AG09309 (cell line): ENCODE measurements at places on chromosomes 7 and 10.

DNA sequence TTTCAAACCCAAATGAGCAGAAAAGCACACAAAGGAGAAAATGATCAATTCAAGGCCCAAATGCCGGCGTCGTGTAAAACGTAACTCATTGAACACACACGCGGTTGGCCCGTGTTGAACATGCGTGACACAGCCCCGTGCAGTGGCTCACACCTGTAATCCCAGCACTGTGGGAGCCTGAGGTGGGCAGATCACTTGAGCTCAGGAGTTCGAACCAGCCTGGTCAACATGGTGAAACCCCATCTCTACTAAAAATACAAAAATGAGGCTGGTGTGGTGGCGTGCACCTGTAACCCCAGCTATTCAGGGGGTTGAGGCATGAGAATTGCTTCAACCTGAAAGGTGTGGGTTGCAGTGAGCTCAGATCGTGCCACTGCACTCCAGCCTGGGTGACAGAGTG is 156.7 kb upstream of the KLF6 start:
- DNase-seq, result no peak

- no peak for DNase-seq
Observed at GRCh38 chr10:106401161-106401560, 763.3 kb downstream of the SORCS1 start.

- DNase-seq, result no peak
Observed at GRCh38 chr7:69728304-69728703, 130.0 kb downstream of the AUTS2 start.

- DNase-seq, result no peak
Observed at GRCh38 chr10:12822893-12823170, 178.7 kb downstream of the CCDC3 start.

DNA sequence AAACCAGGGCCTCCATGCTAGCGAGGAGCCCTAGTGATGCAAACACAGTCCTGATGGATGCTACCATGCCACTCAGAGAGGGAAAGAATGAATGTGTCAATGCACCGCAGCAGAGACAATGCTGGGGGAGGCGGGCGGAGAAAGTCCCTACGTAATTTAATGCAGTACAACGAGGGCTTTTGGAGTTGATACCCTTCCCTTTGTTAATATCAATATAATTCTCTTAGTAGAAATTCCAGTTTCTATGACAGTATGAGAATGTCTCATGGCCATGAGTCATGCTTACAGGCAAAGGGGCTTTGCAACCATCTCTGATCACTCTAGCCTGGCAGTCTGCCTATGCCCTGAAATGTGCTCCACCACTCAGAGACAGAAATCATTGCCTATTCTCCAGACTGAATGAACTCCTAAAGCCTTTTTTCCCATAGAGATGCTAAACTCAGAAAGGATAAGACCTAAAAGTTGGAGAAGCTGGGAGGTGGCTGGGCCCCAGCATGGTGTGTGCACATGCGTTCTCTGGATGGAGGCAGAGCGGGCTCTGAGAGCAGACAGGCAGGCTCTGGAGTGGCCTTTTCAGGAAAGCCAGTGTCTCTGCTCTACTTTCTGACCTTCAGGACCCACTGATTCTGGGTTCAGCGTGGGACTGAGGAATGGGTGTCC is 20.3 kb upstream of the GIMAP2 start:
- DNase-seq, result no peak

DNA sequence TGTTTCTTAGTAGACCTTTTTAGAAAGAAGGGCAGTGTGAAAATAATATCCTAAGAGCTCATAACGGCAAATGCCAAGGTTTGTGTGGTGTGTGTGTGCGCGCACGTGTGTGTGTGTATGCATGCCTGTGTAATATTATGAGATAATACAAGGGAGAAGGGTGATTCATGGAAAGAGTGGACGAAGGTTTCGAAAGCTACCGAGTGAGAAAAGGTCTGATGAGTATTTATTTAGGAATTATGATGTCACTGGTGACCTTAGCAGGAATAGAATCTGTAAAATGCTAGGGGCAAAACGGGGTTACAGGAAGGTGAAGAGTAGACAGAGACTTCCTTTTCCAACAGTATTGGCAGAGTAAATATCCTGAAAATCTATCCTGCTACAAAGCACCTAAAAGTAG is 107.3 kb downstream of the AHR start:
- peak; percentile 89 for DNase-seq

DNA sequence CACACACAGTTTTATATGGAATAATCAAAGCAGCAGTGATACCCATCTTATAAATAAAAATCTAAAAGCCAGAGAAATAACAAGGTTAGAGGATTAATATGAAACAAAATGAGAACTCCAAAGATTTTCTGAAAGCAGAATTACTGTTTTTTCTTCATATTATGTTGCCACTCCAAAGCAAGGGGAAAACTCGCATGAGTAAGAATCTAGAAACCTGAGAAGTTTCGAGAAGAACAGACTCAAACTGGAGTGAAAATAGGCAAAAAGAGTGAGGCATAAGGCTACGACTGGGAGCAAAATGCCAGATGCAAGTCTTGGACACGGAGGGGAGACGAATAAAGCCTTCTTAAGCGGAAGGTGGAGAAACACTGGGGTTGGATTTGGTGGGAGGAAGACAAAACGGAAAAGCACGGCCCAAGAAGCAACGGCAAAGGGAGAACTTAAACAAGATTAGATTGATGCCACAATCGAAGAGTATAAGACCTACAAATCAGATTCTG is 923 bp downstream of the TNPO3 start:
- DNase-seq, result no peak

DNA sequence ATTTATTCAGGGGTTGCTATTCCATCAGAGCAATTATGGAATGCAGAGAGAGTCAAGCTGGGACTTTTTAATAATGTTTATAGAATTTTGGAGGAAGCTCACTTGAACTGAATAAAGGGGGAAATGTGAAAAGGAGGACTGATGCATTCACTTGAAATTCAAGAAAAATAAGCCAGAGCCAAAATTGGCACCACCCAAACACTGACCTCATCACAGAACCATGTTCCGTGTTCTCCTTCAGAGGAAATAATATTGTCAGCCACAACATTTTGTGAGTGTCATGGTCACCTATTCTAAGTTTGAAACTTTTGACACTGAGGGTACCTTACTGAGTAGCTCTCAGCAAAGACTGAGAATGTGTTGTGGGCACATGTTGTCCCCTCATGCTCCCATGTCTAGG is 207.0 kb downstream of the ANK3 start:
- no peak for DNase-seq

GRCh38 chr7:29161231-29161630 is 14.9 kb upstream of the CPVL start:
- DNase-seq, result no peak

DNA sequence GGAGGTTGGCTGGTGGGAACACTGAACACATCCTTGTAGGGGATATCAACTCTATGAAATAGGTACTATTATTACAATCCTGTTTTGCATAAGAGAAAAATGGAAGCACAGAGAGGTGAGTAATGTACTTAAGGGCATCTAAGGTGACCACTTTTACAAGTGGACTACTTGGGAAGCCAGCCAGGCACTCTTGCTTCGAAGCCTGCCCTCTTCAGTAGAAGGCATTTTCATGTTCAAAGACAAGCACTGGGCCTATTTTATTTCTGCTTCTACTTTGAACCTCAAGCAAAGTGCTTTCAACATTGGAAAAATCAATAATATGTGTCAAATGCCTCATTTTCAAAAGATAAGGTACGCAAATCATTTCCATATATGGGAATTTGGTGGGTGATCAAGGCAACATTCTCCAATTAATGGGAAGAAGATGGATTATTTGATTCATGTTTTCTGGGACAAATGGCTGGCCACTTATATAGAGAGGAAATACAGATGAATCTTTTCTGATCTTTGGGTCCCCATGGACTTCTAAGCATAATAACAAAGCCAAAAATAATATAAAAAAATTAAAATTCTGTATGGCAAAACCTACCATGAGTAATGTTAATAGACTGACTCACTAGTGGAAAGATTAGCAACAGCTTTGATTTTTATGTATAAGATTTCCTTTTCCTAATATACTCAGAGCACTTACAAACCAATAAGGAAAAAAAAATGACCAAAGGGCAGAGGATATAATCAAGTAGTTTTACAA is 270.2 kb downstream of the FRMD4A start:
- no peak for DNase-seq

GRCh38 chr7:112669306-112669705 is 120.9 kb downstream of the TMEM168 start:
- DNase-seq, result no peak

- no peak for DNase-seq
Observed at GRCh38 chr10:88791924-88792323, 10.6 kb upstream of the LIPM start.

DNA sequence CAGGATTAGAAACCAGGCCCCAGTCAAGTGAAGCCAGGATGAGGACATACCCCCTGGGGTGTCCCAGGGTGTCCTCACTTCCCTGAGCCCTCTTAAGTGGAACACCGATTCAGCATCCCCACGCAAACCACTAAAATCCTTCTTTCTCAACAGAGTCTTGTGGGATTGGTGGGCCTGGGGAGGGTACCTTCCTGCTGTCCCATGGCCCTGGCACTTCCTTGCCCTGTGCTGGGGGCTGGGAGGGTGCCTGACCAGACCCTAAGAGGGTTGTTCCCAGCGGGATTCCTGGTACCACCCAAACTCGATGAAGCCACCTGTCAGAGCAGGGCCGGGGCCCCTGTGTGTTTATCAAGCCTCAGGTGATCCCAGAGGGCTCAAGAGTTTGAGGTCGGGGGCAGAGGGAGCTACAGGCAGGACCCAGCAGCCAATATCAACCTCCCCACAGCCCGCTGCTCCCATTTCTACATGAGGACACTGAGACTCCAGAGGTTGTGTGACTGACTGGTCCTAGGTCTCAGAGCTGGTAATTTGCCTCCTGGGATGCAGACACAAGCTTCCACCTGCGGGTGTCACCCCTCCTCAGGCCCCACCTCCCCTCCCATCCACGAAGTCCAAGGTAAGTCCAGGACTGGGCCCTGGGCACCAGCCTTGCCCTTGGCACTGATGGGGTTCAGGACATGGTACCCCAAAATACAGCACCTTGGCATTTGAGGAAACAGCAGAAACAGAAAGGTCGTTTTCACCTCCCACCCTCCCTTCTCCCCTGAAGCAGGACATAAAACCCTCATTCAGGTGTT is 31.4 kb downstream of the OAT start:
- no peak for DNase-seq

GRCh38 chr7:108204281-108204796 is 74.2 kb upstream of the LAMB4 start:
- DNase-seq, result no peak

- DNase-seq, result peak; percentile 70
Observed at GRCh38 chr7:32616625-32617024, 121.3 kb downstream of the AVL9 start.

DNA sequence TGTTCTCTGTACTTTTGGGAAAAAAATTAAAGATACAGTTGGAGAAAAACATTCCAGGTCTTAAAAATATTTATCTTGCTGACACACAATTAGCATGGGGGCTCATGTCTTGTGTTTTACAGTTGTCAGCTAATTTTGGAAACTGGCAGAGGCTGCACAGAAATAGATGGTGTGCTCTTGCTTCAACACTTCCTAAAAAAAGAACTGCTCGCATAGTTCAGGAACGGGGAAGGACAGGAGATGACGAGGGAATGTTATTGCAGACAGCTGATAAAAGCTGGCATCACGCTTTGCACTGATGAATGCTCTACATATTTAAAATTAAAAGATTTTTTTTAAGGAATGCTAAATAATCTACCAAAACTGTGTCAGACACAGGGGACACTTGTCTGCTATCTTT is 103.5 kb upstream of the CELF2 start:
- no peak for DNase-seq

- peak; percentile 78 for DNase-seq
Observed at GRCh38 chr10:61757525-61758397, 95.0 kb downstream of the CABCOCO1 start.

DNA sequence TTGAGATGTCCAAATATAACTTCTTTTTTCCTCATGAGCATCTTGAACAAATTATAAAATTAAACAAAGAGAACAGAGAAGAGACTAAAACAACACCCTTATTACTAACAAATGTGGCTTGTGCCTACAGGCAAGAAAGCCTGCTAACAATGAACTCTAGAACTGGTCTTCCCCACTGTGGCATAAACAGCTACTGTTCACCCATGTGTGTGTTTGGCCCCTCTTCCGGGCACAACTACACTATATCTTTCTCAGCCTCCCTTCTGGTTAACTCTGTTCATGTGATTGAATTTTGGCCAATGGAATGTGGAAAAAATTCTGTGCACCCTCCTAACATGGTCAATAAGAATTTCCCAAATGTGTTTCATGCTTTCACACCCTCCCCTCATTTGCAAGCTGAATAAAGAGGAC is 117.0 kb downstream of the KBTBD2 start:
- DNase-seq, result peak; percentile 7

GRCh38 chr10:117876210-117876609 is 170.5 kb downstream of the RAB11FIP2 start:
- no peak for DNase-seq

GRCh38 chr7:140541513-140542227 is 62.4 kb upstream of the MKRN1 start:
- peak; percentile 69 for DNase-seq

DNA sequence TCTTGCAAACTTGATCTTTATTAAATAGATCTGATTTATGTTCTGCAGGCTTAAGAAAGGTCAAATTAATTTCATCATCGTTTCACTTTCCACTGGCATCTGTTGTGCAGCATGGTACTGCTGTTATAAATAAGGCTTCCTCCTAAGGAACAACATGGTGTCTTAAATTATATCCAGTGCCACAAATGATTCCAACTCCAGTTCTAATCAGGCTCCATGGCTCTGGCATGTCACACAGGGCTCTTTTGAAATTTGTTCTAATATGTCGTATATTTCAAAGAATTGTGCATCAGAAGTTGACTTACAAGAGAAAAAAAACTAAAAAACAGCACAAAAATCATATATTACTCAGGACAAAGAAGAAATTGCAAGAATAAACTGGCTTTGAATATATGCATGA is 1090.8 kb upstream of the CELF2 start:
- DNase-seq, result no peak

DNA sequence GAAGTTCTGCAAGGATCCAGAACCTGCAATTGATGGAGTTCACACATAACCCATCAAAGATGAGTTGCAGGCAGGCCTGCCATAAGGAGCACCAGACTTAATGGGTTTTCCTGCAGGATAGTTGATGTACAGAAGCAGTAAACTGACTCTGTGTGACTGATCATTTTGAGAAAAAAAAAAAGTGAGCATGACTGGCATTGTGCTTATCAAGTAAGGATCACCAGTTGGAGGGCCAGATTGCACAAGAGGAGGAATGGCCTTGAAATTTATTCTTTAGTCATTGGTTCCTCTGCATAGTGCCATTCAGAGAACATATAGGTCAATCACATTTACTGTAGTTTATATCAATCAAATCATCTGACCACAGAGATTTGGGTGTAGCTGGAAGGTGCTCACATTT is 3.8 kb downstream of the CYP3A43 start:
- no peak for DNase-seq
